ENCODE measurements at places on chromosomes 1 and 21.
A peak's percentile ranks its signal among the peaks of the same experiment; 100 is the strongest.

DNA sequence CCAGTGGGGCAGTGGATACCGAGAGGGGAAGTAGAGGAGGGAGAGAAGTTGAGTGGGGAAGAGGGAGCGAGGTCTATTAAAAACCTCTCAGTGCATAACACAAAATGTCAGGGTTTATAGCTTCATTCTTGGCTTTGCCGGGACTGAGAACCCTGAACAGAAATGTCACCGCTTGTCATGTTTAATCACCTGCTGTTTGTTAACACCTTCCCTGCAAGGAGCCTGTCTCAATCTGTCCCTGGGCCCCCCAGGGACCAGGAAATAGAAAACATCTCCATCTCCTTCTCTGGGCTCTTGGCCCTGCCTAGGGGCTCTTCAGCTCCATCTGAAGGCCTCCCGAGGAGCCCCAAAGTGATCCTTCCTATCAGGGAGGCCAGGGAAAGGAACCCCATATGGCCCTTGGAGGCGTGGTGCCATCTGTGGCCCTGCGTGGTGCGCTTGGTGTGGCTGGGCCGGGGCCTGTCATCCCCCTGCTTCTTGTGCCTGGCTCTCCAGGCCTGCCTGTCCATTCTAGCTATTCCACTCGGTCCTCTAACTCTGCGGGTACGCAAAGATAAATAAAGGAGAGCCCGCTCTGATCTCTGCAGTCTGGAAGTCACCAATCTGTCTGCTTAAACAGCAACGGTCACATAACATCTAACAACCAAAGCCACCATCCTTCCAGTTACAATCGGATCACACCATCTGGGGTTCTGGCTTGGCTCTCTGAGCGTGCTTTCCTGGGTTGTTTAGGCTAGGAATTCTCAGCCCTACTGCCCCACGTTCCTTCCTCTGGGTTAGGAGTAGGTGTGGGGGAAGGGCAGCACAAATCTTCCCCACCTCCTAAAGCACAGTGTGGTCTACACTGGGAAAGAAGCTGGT is 113.8 kb downstream of the CASZ1 start:
- DNase-seq = no peak

GRCh38 chr1:220717800-220718640 is 27.9 kb downstream of the C1orf115 start:
- DNase-seq = no peak

DNA sequence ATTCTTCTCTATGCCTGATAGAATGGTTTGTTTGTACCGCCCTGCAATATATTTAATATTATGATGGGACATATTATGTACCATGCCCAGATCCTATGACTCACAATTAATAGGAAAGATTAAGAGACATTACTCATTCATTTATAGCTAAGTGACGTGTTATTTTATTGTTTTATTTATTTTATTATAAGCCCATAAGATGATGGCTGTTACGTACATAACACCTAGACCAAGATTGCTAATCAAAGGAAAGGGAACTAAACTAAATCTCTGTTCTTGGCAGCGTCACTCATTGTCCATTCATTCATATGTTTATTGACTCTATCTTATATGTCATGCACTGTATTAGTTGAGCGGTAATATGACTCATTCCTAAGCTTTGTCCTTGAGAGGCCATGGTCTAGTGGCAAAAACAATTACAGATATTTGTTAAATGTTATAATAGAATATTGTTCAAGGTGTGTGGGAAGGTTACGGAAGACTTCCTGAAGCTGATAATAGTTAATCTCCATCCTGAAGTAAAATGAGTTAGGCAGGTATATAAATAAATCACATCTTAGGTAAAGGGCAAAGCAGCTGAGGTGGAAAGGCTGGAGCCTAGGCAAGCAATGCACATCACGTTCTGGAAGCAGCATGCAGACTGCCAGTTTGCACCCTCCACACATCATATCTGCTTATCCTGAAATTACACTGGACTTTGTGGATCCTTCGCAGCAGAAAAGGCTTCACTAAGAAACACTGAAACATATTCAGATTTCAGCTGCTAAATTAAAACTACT is 16.6 kb upstream of the CD55 start:
- DNase-seq = no peak

DNA sequence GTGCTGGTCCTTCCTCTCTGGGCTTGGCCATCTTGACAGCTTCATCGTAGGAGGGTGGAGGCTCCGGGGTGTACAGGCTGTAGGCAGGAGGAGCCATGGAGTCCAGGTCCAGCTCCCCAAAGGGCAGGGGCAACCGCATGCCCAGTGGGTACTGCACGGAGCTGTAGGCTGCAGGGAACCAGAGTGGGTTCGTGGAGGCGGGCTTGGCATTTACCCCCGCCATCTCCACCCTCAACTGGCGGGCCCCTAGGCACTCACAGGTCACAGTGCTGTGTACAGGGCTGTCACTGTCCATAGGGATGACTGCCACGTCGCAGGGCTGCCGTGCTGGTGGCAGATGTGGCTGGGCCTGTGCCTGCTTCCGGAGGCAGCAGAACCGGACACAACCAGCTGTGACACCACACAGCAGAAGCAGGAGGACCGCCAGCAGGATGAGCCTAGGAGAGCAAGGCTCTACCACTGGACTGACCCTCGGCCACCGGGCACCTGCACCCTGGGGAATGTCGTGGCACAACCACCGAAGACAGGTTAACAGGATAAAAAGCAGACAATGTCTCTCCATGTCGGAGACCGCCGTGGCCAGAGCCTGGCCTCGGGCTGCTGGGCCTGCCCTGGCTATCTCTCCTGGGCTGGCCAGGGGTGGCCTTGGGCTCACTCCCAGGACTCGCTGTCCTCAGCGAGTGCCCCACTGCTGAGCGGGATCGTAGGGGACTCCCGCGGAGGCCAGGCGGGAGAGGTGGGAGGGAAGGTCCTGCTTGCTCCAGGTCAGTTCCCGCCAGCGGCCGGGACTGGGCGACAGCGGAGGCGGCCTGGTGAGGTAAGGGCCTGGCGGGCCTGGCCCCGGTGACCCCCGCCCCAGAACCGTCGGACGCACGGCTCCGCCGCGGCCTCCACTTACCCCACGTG is 831 bp downstream of the TMEM52 start:
- DNase-seq = no peak

GRCh38 chr1:60865166-60865565 is 217.2 kb upstream of the NFIA start:
- DNase-seq = no peak

- peak; percentile 28 for DNase-seq
Observed at GRCh38 chr1:111139324-111139955, 453 bp downstream of the DRAM2 start.

DNA sequence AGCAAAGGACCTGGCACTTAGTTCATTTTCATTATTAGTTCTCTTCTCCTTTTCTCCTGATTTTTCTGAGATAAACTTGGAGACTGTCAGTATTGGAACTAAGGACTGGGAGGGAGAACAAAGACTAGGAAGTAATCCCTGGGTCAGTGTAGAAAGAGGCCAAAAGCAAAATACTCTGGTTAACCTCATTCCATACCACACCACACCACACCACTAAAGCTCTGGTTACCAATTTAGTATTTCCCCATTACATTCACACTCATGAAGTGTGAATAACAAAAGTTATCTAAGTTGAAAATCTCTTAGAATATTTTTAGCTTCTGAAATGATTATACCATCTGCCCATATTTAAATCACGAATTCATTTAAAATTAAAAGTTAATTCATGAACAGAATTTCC is 68.9 kb upstream of the DMRTA2 start:
- DNase-seq = no peak

- DNase-seq = no peak
Observed at GRCh38 chr1:40817791-40818263, 34.2 kb downstream of the KCNQ4 start.

DNA sequence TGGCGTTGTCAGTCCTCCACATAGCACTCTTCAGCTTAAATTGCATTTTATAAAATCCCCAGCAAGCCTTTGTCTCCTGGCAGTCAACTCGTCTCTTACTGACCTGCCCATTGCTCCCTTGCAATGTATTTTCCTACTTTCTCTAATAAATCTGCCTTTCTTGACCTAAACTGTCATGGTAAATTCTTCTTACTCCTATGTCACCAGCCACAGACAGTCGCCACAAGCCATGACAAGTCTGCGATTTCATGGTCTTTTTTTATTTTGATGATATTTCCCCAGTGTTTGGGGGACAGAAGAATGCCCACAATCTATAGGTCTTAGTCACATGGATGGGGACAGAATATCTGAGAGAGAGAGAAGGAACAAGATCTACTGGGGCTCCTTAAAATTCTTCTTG is 8.4 kb downstream of the IFNAR2 start:
- no peak for DNase-seq

- DNase-seq = no peak
Observed at GRCh38 chr1:115501476-115501875, 140.3 kb upstream of the VANGL1 start.

DNA sequence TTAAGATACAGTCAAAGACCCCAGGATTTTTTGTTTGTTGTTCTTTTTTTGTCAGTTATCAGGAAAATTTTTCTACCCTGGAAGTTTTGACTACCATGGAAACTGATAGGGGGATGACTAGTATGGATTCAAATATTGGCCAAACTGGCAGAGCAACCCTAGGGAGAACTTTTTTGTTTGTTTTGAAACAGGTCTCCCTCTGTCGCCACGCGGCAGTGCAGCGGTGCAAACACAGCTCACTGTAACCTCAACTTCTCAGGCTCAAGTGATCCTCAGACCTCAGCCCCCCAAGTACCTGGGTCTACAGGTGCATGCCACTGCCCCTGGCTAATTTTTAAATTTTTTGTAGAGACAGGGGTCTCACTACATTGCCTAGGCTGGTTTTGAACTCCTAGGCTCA is 46.6 kb downstream of the TOR3A start:
- DNase-seq = no peak

GRCh38 chr1:234660536-234661316 is 50.7 kb upstream of the IRF2BP2 start:
- DNase-seq = no peak

DNA sequence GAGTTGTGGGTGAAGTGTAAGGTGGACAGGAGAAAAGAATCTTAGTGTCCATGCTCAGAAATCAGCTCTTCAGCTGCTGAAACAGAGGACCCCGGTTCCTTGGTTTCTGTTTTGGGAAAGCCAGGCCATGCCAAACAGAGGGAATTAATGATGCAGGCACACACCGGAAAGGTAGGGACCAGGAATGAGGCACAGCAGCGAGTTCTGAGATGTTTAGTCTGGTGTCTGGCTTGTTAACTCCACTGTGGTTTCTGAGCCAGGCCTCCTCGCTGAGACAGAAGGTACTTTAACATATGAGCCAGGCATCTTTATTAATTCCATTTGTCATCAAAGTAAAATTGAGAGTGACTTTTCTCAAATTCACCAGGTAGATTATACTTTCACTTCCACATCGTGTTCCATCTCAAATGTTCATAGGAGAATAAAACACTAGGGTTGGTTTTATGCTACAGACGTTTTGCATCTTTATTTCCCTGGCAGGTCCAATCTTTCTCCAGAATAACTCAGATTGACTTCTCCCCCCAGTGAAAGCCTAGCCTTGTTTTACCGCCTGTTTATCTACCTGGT is 23.5 kb downstream of the LRRC8D start:
- no peak for DNase-seq

Measured in NCI-H2107 (cell line).